ENCODE measurements at places on chromosomes 2 and 18.

DNA sequence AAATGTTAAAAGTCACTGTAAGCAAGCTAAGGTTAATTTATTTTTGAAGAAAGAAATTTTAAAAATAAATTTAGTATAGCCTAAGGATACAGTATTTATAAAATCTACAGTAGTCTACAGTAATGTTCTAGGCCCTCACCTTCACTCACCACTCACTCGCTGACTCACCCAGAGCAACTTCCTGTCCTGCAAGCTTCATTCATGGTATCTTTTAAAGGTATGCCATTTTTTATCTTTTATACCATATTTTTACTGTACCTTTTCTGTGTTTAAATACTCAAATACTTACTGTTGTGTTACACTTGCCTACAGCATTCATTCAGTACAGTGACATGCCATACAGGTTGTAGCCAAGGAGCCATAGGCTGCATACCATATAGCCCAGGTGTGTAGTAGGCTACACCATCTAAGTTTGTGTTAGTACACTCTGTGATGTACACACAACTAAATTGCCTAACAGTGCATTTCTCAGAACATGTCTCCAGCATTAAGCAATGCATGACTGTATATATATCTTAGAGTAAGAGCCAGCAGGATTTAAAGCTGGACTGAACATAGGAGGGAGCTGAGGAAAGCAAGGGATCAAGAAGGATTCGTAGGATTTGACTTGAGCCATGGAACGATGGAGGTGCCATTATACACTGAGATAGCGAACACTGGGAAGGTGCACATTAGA is 83.1 kb upstream of the KLF7 start:
- DNase-seq, result no peak

DNA sequence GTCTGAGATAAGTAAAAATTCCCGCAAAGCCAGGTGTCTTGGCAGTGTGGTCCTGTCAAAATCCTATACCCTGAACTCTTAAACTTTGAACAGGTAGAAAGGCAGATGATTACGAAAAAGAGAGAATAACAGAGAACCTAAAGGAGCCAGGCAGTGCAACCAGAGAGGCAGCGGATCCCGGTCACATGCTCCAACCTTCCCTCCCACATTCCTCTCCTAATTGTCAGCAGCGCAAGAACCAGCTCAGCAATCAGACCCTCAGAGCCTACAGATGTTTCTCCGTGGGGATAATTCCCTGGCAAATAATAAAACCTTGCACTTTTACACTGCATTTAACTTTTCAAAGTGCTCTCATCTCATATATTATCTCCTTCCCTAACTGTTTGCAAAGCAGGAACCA is 124.8 kb downstream of the EPHA4 start:
- DNase-seq, result no peak

- no peak for DNase-seq
Measured at GRCh38 chr2:111701266-111701665, 182.7 kb downstream of the ANAPC1 start.

- no peak for DNase-seq
Measured at GRCh38 chr2:71181316-71181715, 45.6 kb downstream of the PAIP2B start.

- DNase-seq, result no peak
Measured at GRCh38 chr2:105867587-105867986, 122.9 kb downstream of the NCK2 start.

GRCh38 chr2:148865512-148865911 is 9.5 kb upstream of the KIF5C start:
- DNase-seq, result no peak

GRCh38 chr2:217717646-217718045 is 285.1 kb downstream of the TNS1 start:
- DNase-seq, result no peak

GRCh38 chr18:38565513-38565912 is 999.9 kb upstream of the CELF4 start:
- DNase-seq, result no peak

DNA sequence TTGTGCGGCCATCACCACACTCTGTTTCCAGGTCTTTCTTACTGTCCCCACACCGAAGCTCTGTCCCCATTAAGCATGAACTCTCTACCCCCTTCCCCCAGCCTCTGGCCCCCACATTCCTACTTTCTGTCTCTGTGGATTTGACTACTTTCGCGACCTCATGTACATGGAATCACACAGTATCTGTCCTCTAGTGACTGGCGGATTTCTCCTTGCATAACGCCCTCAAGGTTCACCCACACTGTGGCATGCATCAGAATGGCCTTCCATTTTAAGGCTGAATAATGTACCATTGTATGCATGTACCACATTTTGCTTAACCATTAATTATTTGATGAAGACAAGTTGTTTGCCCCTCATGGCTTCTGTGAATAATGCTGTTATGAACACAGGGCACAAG is 467.6 kb upstream of the HS6ST1 start:
- no peak for DNase-seq

GRCh38 chr2:232513353-232513752 is 6.8 kb upstream of the PRSS56 start:
- DNase-seq, result no peak

DNA sequence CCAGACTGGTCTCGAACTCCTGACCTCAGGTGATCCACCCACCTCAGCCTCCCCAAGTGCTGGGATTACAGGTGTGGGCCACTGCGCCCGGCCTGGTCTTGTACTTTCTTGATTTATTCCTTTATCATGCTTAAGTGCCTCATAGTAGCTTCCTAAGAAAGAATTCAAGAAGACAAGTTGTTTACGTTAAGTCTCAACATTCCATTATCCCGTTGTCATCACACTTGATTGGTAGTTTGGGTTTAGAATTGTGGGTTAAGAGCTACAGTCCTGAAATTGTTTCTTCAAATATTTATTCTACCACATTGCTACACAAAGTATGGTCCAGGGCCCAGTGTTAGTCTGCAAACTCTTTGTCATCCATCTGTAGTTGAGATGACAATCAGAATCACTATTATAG is 194.0 kb downstream of the VWC2L start:
- no peak for DNase-seq

DNA sequence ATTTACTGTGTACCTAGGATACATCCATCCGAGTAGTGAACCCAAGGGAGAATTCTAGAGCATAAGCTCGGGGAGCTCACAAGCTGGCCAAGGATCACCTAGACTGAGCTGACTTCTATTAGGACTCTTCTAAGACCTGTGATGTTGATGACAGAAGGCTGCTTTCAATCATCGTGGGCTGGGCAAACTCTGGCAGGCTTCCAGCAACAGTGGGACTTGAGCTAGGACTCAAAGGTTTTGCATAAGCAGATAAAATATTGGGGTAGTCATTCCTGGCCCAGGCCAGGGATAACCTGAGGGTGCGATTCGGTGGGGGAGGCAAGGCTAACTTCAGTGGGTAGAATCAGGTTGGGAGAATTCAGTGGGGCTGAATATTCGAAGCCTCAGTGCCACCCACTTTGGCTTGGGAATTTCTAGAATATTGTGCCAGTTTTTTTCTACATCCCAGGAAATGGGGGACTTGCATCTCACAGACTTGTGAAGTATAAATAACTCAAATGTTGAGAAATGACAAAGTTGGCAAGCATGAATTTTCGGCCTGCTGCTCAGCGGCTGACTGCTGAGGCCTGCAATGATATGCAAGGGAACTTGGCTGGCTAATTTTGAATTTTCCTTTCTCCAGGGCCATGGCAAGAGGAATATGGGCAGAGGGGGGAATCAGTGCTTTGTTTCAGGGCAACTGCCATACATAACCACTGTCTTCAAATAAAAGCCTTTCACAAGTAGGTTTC is 274.3 kb downstream of the PRKCE start:
- DNase-seq, result no peak

DNA sequence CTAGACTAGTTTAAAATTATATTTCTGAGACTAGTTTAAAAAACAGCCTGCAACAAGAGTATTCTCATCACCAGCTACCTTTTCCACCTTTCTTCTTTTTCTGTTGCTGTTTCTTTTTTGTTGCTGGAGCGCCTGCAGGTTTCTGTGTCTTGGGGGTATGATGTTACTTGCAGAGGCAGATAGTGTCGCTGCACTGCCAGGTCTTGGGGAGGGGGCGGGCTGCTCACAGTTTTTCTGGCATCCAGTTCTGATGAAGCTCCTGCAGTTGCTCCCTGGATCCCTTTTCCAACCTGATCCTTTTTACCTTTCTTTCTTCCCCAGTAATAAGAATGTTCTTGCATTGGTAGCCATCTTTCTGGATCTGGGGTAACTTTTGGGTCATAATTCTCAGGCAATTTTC is 8.0 kb upstream of the C18orf32 start:
- no peak for DNase-seq

DNA sequence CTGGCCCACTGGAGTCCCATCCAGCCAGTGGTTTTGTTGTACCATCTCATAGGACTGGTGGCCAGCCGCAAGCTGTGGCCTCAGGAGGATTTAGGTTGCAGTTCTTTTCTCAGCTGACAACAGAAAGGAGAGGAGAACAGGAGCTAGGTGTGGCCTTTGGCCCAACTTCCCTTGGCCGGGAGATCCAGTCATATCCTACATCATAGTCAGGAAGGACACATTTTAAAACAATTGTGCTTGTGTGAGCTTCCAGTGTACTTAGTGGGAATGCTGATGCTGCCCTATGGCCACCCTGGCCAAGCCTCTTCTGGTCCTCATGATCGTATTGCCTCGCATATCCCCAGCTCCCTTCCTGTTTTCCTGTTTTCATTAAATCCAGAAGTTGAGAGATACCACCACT is 98.1 kb downstream of the WDSUB1 start:
- no peak for DNase-seq

GRCh38 chr2:62254424-62255266 is 58.7 kb downstream of the B3GNT2 start:
- DNase-seq, result no peak

All from omental fat pad (tissue), 4 donors.